Stimulated activated naive CD8-positive, alpha-beta T cell treated with anti-CD3 and anti-CD28 coated beads, Interleukin-15, amount 100 ng/mL, for 72 hours (primary cell): ENCODE measurements at places on chromosomes 16 and 17.

DNA sequence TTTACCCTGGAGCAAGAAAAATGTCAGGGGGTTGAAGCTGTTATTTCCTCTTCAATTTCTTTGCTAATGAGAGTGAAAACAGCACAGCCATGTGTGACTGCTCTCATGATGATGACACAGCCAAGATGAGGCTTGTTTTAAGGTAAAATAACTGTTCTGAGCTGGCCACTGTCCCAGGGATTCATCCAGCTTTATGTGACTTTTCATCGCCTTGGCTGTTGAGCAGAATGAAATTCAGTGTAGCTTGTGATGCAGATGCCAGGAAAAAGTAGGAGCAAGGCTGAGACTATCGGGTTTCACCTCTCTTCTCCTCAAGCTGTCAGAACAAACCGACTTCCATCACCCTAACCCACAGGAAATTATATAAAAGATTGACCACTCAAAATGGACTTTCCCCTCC is 361.8 kb upstream of the CDH5 start:
- DNase-seq: no peak

DNA sequence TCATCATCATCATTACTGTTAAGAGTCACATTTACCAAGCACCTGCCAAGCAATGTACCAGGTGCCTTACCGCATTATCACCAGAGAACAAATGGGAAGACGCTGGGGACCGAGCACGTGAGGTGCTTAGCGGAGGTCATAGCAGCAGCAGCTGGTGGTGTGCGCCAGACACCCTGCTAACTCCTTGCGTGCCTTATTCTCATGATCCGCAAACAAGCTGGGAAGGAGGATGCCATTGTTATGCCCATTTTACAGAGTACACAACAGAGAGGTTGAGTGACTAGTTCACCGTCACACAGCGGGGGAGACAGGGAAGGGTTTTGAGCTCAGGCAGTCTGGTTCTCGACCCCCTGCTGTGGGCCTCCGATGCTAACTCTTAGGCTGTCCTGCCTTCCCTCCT is 7.3 kb downstream of the ATP2A3 start:
- DNase-seq: no peak

DNA sequence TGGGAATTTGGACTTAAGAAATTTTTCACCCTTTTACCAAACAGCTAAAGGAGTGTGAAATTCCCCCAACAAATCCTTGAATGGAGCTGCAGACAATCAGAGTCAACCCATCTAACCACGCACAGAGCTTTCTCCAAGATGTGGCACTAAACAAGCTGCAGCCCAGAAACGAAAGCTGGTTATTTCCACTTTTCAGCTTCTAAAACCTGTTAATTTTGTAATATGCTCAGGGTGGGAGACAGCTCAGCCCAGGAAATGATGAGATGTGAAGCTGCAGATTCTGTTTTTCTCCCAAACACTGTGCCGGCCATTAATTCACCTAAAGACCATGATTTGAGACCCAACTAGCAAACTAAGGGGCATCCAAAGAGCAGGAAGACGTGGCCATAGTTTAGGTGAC is 33.2 kb upstream of the ABR start:
- no peak for DNase-seq

GRCh38 chr16:86389566-86390328 is 120.6 kb upstream of the FOXF1 start:
- no peak for DNase-seq

DNA sequence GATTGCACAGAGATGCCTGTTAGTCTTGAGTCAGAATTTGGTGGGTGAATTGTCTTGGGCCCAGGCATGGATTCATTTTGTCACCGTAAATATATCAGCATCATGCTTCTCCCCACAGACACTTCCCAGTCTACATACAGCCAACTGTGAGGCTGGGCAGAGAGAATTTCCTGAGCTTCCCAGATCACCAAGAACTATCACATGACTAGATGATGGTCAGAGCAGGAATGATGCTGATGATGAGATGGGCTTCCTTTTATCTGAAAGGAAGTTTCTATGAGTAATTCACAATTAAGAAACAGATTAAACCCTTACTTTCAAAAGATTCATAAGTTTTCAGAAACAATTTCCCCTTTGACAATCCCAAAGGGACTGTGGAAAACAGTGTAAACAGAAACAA is 323 bp upstream of the KRTAP9-9 start:
- no peak for DNase-seq

- no peak for DNase-seq
Observed at GRCh38 chr16:89073346-89074071, 20.1 kb upstream of the ACSF3 start.

DNA sequence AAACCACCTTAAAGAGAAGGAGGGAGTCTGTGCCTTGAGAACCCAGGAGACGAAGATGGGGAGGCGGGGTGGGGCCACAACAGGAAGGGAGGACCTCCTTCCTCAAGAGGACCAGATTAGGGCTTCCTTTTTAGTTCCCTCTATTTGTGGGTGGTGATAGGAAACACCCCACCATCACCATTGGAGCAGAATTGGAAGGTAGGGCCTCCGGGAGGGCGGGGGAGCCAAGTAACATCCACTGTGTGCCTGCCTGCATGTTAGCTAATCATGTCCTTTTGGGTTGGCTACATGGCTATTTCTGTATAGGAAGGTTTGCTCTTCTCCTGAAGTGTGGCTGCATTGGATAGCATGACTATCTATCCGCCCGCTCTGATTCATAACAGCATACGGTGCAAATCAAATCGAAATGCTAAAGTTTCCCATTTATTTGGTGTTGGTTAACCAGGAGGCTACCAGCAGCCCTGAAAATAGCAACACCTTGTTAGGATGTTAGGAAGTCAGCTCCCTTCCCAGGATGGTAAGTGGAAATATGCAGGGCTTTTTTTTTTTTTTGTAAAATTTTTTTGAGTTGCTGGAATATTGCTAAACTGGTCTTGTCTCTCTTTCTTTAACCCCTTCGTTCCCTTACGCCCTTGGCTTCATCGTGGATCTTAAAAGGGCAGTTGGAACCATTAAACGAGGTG is 4.2 kb downstream of the SYT17 start:
- DNase-seq: no peak

- DNase-seq: peak; percentile 57
Observed at GRCh38 chr17:80970044-80970761, 21.4 kb upstream of the CHMP6 start.

GRCh38 chr16:72673118-72673517 is 374.8 kb downstream of the ZFHX3 start:
- no peak for DNase-seq

DNA sequence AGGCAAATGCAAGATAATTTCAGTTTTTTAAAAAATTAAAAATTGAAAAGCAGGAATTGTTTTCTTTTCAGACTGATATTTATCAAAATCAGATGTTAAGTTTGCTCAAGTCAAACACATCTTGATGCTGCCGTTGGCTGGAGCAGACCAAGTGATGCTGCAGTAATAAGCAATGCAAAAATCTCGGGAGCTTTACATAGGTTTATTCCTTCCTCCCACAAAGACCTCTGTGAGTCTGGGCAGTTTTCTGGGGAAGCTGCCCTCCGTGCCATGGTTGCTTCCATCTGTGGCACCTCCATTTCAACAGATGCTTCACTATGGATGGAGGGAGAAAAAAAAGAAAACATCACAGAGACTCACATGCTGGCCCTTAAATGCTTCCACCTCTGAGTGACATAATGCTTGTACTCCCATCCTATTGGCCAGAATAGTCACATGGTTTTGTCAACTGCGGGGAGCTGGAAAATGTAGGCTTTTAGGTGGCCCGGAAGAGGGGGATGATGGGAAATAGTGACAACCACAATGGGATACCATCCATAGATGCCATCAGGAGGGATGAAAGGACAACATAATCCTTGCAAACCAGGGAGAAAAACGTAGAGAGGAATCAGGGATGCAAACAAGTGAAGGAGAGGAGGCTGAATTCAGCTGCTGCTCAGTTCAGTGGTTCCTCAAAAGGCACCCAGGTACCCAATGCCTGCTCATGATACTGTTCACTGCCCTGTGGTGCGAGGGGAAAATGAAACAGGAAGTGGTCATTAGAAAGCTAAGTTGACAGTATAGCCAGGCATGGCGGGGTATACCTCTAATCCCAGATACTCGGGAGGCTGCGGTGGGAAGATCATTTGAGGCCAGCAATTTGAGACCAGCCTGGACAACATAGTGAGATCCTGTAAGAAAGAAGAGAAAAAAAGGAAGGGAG is 13.5 kb upstream of the ERCC4 start:
- DNase-seq: no peak

GRCh38 chr16:55641430-55642056 is 14.2 kb upstream of the SLC6A2 start:
- DNase-seq: no peak

DNA sequence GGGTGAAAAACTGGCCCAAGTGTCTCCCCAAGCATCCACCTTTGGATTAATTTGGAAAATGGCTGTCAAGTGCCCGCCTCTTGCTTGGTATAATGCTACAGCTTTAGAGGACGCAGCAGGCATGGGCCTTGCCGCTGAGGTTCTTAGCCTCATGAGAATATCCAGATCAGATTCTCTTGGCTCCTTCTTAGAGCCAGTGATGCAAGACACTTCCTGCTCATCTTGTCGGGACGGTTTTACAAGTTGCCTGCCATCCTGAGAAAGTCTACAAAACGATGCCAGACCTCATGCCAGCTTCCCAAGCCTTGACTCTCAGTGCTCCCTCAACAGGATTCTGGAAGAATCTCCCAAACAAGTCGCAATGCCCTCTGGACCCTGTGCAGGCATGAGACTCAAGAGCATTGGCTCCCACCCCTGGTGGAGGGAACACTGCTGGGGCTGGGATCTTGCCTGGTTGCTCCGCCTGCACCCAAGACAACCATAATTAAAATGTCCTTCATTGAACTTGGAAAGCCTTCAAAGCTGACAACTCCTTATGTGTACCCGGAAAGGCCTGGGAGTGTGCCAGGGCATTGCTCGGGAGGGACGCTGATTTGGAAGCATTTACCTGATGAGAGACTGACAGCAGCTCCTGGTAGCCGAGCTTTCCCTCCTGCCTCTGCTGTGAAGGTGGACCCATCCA is 25.8 kb upstream of the STH start:
- no peak for DNase-seq

- DNase-seq: no peak
Observed at GRCh38 chr16:85567101-85567866, 45.8 kb upstream of the GSE1 start.

GRCh38 chr16:59632276-59632855 is 898.2 kb upstream of the GOT2 start:
- no peak for DNase-seq
